ENCODE measurements at places on chromosomes 5 and 9. TPM values are rescaled to one million over a fixed set of nuclear protein-coding genes. Genes with fewer than 3 reads are reported as not detected.

The PCDHA11 gene
- total RNA-seq, result 0.05 TPM

The RGS7BP gene
- total RNA-seq, result 0.14 TPM

The IQGAP2 gene
- total RNA-seq, result 20.7 TPM

The WNT8A gene
- 0.05 TPM for total RNA-seq

The BHMT2 gene
- 0.05 TPM for total RNA-seq

The FCN2 gene
- total RNA-seq, result 0.52 TPM

The RMI1 gene
- 7.9 TPM for total RNA-seq

The SPINK7 gene
- total RNA-seq, result 1.2 TPM

The PDE8B gene
- total RNA-seq, result 0.38 TPM

The KIF20A gene
- total RNA-seq, result 40.0 TPM

The SHB gene
- total RNA-seq, result 4.9 TPM

The FOXD4 gene
- 0.38 TPM for total RNA-seq

The PCDHGB6 gene
- 0.61 TPM for total RNA-seq

The PLAC8L1 gene
- total RNA-seq, result 0.24 TPM
